ENCODE measurements at places on chromosomes 5 and 9. TPM values are rescaled to one million over a fixed set of nuclear protein-coding genes. Genes with fewer than 3 reads are reported as not detected.

Gene PCDHA9
- total RNA-seq: not detected

Gene LCN15
- not detected for total RNA-seq

Gene ADGRV1
- 0.17 TPM for total RNA-seq

Gene C6
- not detected for total RNA-seq

Gene SLC6A3
- not detected for total RNA-seq

Gene HMCN2
- not detected for total RNA-seq

Gene ZDHHC11
- total RNA-seq: 0.34 TPM

Gene SLC2A6
- total RNA-seq: 21.0 TPM

Gene C5orf58
- total RNA-seq: not detected

Gene TMEM215
- not detected for total RNA-seq

Gene ANKRD31
- under 0.01 TPM for total RNA-seq

Gene RNF183
- not detected for total RNA-seq

Gene FOXD4L5
- not detected for total RNA-seq

Gene CD180
- total RNA-seq: not detected

Gene SYK
- not detected for total RNA-seq

Gene CTXN3
- total RNA-seq: not detected

Gene LRRC26
- total RNA-seq: not detected

Gene DEPDC1B
- total RNA-seq: 16.4 TPM

Gene PCDHB14
- not detected for total RNA-seq

Gene HRCT1
- total RNA-seq: 5.4 TPM

Gene INSL4
- total RNA-seq: not detected

Gene BTNL3
- total RNA-seq: not detected

Gene ORM2
- total RNA-seq: not detected

Gene TMC1
- not detected for total RNA-seq

Gene PPP3R2
- total RNA-seq: not detected

Gene ADAMTS2
- 28.1 TPM for total RNA-seq

Gene CCL27
- not detected for total RNA-seq

Gene BNC2
- total RNA-seq: 23.9 TPM

Gene PKD2L2
- not detected for total RNA-seq

Gene EIF4EBP3
- 3.9 TPM for total RNA-seq

Gene GNA14
- under 0.01 TPM for total RNA-seq

Gene FGFR4
- total RNA-seq: 8.8 TPM

Gene AHRR
- total RNA-seq: 10.6 TPM

Gene C9
- total RNA-seq: not detected

Gene CYLC2
- total RNA-seq: not detected

Gene CCDC183
- total RNA-seq: not detected

Gene NFIB
- 14.1 TPM for total RNA-seq

Gene IRX4
- total RNA-seq: not detected

Gene TYRP1
- total RNA-seq: not detected

Gene CBY3
- total RNA-seq: not detected

Gene INSL6
- not detected for total RNA-seq

Gene FOXD4
- total RNA-seq: 0.34 TPM

Gene PFN3
- not detected for total RNA-seq

Gene RFESD
- total RNA-seq: 2.2 TPM

Gene FKTN
- 16.4 TPM for total RNA-seq

Gene CLK4
- total RNA-seq: 5.4 TPM

Gene SCAI
- 2.7 TPM for total RNA-seq

Gene MEGF10
- total RNA-seq: not detected

Gene WDR70
- 14.1 TPM for total RNA-seq

Gene MAT2B
- total RNA-seq: 84.7 TPM

Gene SPATA31E1
- not detected for total RNA-seq

Gene CCL21
- total RNA-seq: not detected

Gene SPRY4
- total RNA-seq: 8.9 TPM

Gene SRP19
- 46.8 TPM for total RNA-seq

Gene PDE8B
- 0.15 TPM for total RNA-seq

Gene FAM78A
- 0.30 TPM for total RNA-seq

Gene PCDHGC4
- total RNA-seq: 0.17 TPM

Gene CACNA1B
- total RNA-seq: under 0.01 TPM

Gene CDH6
- total RNA-seq: 0.30 TPM

Measured in bronchus fibroblast of lung (primary cell).